Chondrocyte (in vitro differentiated cells): ENCODE measurements at places on chromosomes 13 and 19. TPM values are rescaled to one million over a fixed set of nuclear protein-coding genes. Genes with fewer than 3 reads are reported as not detected.

GRCh38 chr13:59728896-59729545 is 434.7 kb downstream of the DIAPH3 start:
- no peak for DNase-seq
- H3K4me1 ChIP-seq: peaks cover 9% of the 10 kb centered on the region
- peak overlapping the region; percentile 8 for H3K27ac ChIP-seq
- H3K4me3 ChIP-seq: no peak overlapping the region

DNA sequence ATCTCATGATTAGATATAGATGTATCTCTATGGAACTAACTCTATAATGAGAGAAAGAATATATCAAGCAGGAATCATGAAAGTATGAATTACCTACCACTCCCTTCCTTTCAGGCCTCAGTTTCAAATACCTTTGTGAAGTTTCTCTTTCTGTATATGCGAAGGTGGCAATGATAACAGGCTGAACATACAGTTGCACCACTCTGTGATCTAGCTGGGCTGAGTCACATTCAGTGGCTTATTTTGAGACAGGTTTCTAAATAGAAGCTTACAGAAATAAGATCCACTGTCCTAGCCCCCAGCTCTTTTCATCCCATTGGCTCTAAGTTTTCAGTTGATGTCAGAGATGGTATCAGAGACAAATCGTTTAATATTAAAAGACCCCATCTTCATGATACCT is 662.0 kb downstream of the SLITRK1 start:
- no peak overlapping the region for H3K27ac ChIP-seq
- peaks cover 28% of the 10 kb centered on the region for H3K4me1 ChIP-seq
- no peak for DNase-seq
- no peaks in the 10 kb centered on the region for H3K36me3 ChIP-seq
- H3K4me3 ChIP-seq: no peak overlapping the region

DNA sequence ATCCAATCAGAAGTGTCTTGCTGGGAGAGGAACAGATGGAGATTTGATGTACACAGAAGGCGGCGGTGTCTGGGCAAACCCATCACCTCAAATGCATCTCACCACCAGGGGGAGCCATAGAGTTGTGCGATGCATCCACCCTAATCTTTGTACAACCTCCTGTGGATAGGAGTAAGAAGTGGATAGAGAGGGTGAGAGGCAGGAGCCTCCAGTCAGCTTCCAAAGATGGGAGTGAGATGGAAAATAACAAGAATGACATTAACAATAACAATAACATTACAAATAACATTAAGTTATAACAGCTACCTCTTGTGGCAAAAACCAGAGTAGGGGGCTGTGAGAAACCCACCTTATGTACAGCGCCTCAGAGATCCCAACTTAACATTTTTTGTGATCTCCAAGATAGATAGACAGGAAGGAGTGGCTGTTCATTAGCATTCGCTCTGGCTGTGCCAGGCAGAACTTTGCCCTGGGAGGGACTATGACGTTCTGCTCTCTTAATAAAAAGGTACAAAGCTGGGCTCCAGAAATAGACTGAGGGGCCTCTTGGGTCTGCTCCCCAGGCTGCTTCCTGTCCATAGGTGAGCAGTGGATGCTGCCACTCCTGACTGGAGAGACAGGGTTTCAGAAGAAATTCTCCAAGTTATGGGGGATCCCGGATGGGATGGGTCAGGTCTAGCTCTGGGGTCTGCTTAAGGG is 5.2 kb upstream of the CEACAM18 start:
- no peaks in the 10 kb centered on the region for H3K4me1 ChIP-seq
- H3K4me3 ChIP-seq: no peak overlapping the region
- H3K36me3 ChIP-seq: no peaks in the 10 kb centered on the region
- H3K27me3 ChIP-seq: peaks cover 5% of the 10 kb centered on the region

DNA sequence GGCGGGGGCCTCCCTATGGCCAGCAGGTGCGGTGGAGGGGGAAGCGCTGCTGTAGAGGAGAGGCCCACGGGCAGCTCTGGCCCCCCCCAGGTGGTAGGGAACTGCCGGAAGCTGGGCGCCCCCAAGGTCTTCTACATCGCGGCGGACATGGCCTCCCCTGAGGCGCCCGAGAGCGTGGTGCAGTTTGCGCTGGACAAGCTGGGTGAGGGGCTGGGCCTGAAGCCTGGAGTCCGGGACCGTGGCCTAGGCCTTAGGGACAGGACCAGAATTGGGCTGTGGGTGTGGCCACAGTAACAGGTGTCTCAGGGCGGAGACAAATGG is 3.8 kb upstream of the RPL36 start:
- no peak for DNase-seq
- peak overlapping the region; percentile 85 for H3K27ac ChIP-seq
- peak overlapping the region; percentile 73 for H3K4me3 ChIP-seq
- peaks cover 33% of the 10 kb centered on the region for H3K4me1 ChIP-seq

DNA sequence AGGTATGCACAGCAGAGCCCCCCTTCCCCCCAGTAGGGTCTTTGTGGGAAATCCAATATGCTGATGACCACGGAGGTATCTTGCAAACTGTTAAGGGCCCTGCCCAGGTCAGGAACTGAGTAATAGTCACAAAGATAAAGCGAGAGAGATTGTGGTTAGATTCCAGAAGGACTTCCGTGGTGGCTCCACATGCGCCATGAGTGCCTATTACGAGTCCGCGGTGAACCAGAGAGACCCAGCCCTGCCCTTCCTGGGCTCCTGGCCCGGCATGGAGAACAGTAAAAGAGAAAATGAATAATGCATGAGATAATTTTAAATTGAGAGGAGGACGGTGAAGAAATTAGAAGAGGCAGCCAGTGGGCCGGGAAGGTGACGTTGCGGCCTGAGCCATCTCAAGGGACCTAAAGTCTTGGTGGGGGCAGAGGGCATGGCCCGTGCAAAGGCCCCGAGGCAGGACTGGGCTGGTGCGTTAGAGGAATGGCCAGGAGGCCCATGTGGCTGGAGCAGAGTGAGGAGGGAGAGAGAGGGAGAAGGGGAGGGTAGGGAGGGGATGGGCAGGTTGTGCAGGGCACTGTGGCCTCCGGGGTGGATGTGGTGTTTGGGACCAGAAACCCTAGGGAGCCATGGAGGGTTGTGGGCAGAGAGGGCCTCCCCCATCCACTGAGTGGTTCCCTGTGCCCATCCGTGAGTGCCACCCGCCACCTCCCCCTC is 46.6 kb upstream of the NFIC start:
- no peak overlapping the region for H3K4me3 ChIP-seq
- no peaks in the 10 kb centered on the region for H3K36me3 ChIP-seq
- DNase-seq: no peak
- no peak overlapping the region for H3K27ac ChIP-seq
- no peaks in the 10 kb centered on the region for H3K4me1 ChIP-seq

Gene SLC8A2
- 0.27 to 0.42 TPM (median 0.31 TPM) in 3 replicates for total RNA-seq

DNA sequence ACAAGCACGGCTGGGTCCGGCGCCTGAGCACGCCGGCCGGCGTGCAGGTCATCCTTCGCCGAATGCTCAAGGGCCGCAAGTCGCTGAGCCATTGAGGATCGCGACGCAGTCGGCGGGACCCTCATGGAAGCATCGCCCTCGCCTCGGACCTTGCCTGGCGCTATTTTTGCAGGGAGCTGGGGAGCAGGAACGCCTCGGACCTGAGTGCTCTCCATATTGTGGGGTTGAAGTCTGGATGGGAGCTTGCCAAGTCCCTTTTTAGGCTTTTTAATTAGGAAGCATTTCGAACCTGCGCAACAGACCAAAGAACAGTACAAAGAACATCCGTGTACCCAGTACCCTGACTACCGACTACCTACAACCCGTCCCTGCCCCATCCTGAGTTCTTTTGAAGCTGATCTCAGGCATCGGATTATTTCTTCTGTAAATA is 628 bp downstream of the MRPL34 start:
- H3K27ac ChIP-seq: peak overlapping the region; percentile 95
- DNase-seq: no peak
- H3K4me3 ChIP-seq: peak overlapping the region; percentile 84
- no peaks in the 10 kb centered on the region for H3K36me3 ChIP-seq
- H3K27me3 ChIP-seq: no peaks in the 10 kb centered on the region
- peaks cover 51% of the 10 kb centered on the region for H3K4me1 ChIP-seq

DNA sequence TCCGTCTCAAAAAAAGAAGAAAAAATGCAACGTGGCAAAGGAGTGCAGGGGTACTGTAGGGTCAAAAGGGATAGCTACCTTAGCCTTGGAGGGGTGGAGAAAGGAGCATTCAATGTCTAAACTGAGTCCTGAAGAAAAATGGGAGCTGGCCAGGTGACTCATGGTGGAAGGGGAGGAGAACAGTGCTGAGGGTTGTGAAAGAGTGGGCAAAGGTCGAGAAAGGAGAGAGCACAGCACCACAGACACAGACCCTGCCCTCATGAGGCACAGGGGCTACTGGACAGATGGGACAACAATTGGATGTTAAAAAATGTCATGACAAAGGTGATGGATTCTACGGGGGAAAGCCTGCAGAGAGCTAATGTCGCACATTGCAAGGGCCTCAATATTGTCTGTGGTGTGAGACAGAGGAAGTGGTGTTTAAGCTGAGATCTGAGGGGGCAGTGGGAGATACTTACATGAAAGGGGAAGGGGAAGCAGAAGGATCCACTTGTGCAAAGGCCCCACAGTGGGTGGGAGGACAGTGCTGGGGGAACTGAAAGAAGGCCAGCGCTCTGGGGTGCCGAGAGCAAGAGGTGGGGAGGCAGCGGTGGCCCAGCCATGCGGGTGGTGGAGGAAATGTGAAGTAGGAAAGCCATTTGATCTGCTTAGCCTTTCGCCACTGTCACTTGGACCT is 42.9 kb upstream of the URAD start:
- H3K27ac ChIP-seq: no peak overlapping the region
- no peak overlapping the region for H3K4me3 ChIP-seq
- DNase-seq: no peak
- peaks cover 41% of the 10 kb centered on the region for H3K27me3 ChIP-seq

DNA sequence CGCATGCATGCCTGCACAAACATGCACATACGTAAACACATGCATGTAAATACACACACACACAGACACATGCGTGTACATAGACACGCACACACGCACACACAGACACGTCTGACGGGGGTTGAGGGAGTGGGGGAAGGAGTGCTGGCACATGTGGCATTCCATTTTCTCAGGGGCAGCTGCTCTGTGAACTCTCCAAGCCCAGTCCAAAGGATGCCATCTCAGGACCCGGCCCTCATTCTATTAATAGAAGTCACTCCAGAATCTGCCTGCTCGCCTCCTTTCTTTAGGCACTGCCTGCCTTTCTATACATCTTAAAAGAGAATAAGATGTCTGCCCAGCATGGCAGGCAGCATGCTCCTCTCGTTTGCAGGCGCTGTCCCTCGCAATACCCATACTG is 5.3 kb downstream of the ARHGEF7 start:
- H3K4me3 ChIP-seq: peak overlapping the region; percentile 22
- no peaks in the 10 kb centered on the region for H3K27me3 ChIP-seq
- H3K36me3 ChIP-seq: peaks cover 2% of the 10 kb centered on the region
- no peak for DNase-seq
- peak overlapping the region; percentile 80 for H3K27ac ChIP-seq
- H3K4me1 ChIP-seq: peaks cover 78% of the 10 kb centered on the region

- no peaks in the 10 kb centered on the region for H3K27me3 ChIP-seq
- DNase-seq: peak; percentile 75
- H3K4me3 ChIP-seq: peak overlapping the region; percentile 2
- H3K27ac ChIP-seq: peak overlapping the region; percentile 98
- peaks cover 6% of the 10 kb centered on the region for H3K36me3 ChIP-seq
- H3K4me1 ChIP-seq: peaks cover 43% of the 10 kb centered on the region
Observed at GRCh38 chr19:3682741-3683404, 17.4 kb downstream of the PIP5K1C start.

Gene AMER2
- total RNA-seq: not detected in 3 replicates

- DNase-seq: no peak
- H3K36me3 ChIP-seq: peaks cover 6% of the 10 kb centered on the region
- H3K27ac ChIP-seq: peak overlapping the region; percentile 45
- peaks cover 4% of the 10 kb centered on the region for H3K4me1 ChIP-seq
- H3K27me3 ChIP-seq: no peaks in the 10 kb centered on the region
Observed at GRCh38 chr13:44380404-44381165, 7.0 kb downstream of the SERP2 start.

GRCh38 chr13:26323764-26324163 is 69.8 kb downstream of the CDK8 start:
- no peaks in the 10 kb centered on the region for H3K27me3 ChIP-seq
- H3K4me1 ChIP-seq: peaks cover 49% of the 10 kb centered on the region
- DNase-seq: no peak
- H3K4me3 ChIP-seq: no peak overlapping the region
- H3K27ac ChIP-seq: peak overlapping the region; percentile 27

- H3K36me3 ChIP-seq: no peaks in the 10 kb centered on the region
- no peak for DNase-seq
- H3K27ac ChIP-seq: peak overlapping the region; percentile 87
- no peaks in the 10 kb centered on the region for H3K27me3 ChIP-seq
- H3K4me1 ChIP-seq: peaks cover 45% of the 10 kb centered on the region
Observed at GRCh38 chr13:28337166-28338005, 157.5 kb downstream of the FLT1 start.

GRCh38 chr19:56595548-56595899 is 422 bp downstream of the ZNF71 start:
- H3K27ac ChIP-seq: peak overlapping the region; percentile 89
- peak overlapping the region; percentile 97 for H3K4me3 ChIP-seq
- no peak for DNase-seq
- H3K4me1 ChIP-seq: peaks cover 13% of the 10 kb centered on the region
- H3K27me3 ChIP-seq: no peaks in the 10 kb centered on the region

Gene SLITRK5
- 0.02 to 0.29 TPM (median 0.03 TPM) in 3 replicates for total RNA-seq

GRCh38 chr19:41529484-41530183 is 46.3 kb upstream of the CEACAM21 start:
- H3K4me1 ChIP-seq: peaks cover 11% of the 10 kb centered on the region
- H3K4me3 ChIP-seq: no peak overlapping the region
- H3K36me3 ChIP-seq: no peaks in the 10 kb centered on the region
- DNase-seq: no peak
- peaks cover 36% of the 10 kb centered on the region for H3K27me3 ChIP-seq
- H3K27ac ChIP-seq: no peak overlapping the region
